ENCODE measurements at places on chromosomes 5 and 9.

GRCh38 chr9:27367921-27368315, 71.0 kb upstream of the EQTN start:
- no peak for DNase-seq

DNA sequence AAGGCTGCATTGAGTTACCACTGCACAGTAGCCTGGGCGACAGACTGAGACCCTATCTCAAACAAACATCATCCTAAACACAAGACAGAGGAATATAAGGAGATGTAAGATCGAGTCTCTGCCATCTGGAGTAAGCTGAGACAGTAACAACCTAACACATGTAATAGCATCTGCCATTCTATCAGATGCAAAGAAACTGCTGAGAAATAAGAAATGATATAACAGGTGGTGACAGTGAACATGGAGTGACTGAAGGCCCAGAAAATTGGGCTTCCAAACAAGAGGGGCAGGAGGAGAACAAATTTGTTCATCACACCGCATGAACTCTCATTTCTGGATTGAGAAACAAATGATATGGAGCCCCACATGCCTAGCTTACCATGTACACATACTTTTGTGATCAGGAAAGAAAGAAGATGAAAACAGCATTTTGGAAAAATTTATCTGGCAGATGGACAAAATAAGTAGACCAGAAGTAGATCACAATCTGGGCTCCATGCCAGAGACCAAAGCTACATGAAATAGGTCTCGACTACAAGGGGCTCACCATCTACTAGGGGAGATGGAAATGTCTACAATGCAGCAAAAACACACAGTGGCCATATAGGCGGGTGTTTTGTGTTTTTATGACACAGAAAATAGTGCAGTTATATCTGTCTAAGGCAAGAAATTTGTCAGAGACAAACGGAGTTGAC, 45.5 kb downstream of the ECPAS start:
- DNase-seq: no peak

- no peak for DNase-seq
Observed at GRCh38 chr5:114325541-114325940, 36.3 kb upstream of the KCNN2 start.

DNA sequence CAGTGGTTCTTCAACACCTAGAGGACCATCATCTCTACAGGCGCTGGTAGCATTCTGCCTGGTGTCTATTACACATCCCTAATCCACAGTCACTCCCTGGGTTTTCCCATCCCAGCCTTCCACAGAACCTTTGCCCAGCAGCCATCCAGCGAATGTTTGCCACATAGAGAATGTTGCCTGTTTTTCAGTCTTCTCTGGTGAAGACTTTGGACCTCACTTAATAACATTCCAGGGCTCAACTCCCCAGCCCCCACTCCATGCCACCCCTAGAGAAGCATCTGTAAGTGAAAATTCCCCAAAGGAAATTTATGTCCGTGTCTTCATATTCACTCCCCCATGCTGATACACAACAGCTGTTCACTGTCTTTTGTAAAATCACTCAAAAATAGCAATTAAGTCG, 249.6 kb downstream of the AOPEP start:
- DNase-seq: no peak

DNA sequence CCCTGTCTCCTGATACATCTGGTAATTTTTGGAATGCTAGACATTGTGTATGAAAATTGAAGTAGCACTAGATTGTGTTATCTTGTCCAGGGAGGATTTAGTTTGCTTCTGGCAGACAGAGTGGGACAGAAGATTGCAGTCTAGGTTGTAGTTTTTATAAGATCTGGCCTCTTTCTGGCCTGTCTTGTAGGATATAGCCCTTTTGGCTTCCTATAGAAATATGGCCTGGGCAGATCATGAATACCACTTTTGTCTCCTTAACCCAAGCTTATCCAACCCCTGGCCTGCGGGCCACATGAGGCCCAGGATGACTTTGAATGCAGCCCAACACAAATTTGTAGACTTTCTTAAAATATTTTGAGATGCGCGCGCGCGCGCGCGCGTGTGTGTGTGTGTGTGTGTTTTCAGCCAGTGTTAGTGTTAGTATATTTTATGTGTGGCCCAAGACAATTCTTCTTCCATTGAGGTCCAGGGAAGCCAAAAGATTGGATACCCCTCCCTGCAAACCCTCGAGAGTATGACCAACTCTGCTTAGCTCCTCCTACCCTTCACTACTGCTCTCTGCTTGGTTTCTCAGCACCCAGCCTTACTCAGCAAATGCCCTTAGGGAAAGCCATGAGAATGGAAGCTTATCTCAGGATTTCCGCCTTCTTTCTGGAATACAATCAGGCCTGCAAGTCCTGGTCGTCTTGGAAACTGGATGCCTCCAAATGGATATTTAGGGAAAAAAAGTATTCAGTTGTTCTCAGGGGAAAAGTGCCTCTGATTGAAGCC, 26.5 kb downstream of the ANKRD33B start:
- no peak for DNase-seq

- DNase-seq: no peak
Observed at GRCh38 chr9:124947727-124948391, 7.0 kb upstream of the GOLGA1 start.

DNA sequence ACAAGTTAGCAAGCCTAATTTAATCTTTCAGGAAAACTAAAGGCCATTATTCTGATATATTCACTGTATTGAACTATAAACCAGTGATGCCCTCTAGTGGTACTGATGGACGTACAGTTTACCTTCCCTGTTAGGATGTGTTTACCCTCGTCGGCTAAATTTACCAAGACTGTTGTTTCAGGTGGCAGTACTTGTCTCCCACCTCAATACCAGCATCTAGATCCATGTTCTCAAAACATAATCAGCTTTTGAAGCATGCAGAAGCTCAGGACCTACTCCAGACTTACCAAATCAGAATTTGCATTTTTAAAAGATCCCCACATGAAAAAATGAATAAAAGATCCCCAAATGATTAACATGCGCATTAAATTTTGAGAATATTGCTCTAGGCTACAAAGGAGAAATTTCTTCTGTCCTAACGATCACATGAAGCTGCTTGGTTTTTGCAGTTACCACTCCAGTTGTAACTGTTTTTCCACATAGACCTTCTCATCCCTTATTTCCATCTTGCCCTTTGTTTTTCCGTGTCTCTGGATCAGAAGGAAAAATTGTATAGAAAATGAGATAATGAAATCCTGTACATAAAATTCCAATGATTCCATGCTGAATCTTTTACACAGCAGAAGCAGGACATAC, 3.2 kb upstream of the BAAT start:
- DNase-seq: no peak
